Keratinocyte (primary cell): ENCODE measurements at places on chromosomes 11 and 22. TPM values are rescaled to one million over a fixed set of nuclear protein-coding genes. Genes with fewer than 3 reads are reported as not detected.
A peak's percentile ranks its signal among the peaks of the same experiment; 100 is the strongest.

Gene MYBPC3
- not detected in 3 replicates for polyA plus RNA-seq

GRCh38 chr22:22945195-22945594 lies 57.6 kb downstream of the IGLL5 start:
- DNase-seq: no peak

DNA sequence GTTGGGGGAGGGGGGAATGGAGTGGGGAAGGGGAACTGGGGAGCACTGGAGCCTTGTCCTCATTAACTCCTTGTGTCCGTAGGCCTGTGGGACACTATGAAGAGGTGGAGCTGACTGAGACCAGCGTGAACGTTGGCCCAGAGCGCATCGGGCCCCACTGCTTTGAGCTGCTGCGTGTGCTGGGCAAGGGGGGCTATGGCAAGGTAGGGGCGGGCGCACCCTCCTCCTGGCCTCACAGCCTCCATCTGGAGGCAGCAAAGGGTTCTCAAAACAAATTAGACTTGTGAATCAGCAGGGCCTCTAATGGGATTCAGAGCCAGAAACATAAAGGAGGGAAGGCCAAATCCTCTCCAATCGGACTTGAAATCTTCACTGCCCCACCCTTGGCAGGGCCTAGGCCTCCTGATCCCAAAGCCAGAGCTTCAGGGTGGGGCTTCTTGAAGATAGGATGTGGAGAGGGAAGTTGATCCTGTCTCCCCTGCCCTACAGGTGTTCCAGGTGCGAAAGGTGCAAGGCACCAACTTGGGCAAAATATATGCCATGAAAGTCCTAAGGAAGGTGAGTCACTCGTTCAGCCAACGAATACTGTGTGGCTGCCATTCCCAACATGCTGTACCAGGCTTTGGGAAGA lies 859 bp downstream of the RPS6KB2 start:
- DNase-seq: peak; percentile 59

DNA sequence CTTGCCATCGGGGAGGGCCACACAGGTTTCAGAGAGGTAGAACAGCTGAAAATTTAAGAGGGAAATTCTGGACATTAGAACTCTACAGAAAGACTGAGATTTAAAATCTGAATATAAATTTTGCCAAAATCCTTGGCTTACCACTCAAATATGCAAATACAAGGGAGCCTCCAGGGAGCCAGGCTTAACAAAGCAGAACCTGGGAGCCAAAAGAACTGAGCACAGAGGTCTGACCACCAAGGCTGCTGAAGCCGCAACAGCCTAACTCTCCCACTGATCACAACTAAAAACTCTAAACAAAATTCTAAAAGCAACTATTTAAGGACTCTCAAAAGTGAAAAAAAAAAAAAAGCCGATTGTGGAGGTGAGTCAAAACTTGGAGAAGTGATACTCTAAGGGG lies 34.3 kb downstream of the IZUMO1R start:
- no peak for DNase-seq

GRCh38 chr22:31271026-31271425 lies 21.3 kb downstream of the PIK3IP1 start:
- no peak for DNase-seq

GRCh38 chr22:30056015-30056414 lies 24.2 kb upstream of the HORMAD2 start:
- no peak for DNase-seq

- DNase-seq: peak; percentile 23
Observed at GRCh38 chr11:6251120-6251733, 8.4 kb upstream of the CCKBR start.

- DNase-seq: no peak
Observed at GRCh38 chr11:74019860-74020259, 11.0 kb upstream of the UCP3 start.
